Type B pancreatic cell (in vitro differentiated cells): ENCODE measurements at places on chromosomes 16 and 17. TPM values are rescaled to one million over a fixed set of nuclear protein-coding genes. Genes with fewer than 3 reads are reported as not detected.

Gene NHERF2
- total RNA-seq: 23.3 and 23.4 TPM in 2 replicates

Gene GLP2R
- not detected in 2 replicates for total RNA-seq

Gene SOST
- 2.0 TPM in 1 of 2 replicates, not detected in the other for total RNA-seq

DNA sequence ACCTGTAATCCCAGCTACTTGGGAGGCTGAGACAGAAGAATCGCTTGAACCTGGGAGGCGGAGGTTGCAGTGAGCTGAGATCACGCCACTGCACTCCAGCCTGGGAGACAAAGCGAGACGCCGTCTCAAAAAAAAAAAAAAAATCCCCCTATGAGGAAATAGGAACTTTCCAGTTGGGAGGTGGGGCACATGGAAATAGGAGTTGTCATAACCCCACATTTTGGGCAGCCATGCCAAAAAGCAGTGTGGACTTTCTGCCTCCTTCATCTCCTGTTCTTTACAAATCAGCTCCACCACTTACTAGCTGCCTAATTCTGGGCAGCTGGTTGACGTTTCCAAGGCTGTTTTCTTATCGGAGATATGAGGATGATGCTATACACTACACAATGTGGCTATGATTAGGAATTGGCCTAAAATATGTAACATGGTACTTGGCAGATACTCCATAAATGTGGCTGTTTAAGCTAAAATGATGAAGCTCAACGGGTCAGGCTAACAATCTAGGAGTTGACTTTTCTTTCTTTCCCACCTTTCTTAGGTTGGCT lies 21.5 kb upstream of the CCL5 start:
- DNase-seq: no peak

DNA sequence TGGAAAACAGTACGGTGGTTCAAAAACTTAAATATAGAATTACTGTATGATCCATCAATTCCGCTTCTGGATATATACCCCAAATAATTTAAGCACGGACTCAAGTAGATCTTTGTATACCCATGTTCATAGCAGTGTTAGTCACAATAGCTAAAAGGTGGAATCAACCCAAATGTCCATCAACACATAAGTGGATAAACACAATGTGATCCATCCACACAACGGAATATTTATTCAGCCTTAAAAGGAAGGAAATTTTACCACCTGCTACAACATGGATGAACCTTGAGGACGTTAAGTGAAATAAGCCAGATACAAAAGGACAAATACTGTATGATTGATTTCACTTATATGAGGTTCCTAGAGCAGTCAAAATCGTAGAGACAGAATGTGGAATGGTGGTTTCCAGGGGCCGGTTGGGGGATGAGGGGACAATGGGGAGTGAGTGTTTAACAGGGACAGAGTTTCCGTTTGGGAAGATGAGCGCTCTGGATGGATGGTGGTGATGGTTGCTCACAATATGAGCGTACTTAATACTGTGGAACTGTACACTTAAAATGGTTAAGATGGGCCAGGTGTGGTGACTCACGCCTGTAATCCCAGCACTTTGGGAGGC lies 5.4 kb upstream of the RNF222 start:
- DNase-seq: no peak

GRCh38 chr16:67396159-67397035 lies 3.1 kb upstream of the TPPP3 start:
- no peak for DNase-seq

DNA sequence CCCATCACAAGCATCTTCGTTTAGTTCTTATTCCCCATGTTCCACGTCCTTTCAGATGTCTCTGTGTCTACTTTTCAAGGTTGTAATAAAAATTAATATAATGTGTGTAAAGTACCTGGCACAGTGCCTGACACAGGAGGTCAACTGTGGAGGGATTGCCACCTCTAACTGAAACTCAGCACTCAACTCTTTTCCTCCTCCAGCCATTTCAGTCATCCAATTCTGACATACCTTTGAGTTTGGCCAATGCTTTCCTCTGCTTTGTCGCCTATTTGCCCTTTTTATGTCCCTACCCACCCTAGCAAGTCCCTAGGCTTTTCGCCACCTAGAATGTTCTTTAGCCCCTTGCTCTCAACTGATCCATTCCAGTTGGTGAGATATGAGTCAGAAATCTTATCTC lies 1.6 kb downstream of the UBE2Z start:
- no peak for DNase-seq

GRCh38 chr17:44909681-44910144 lies 5.6 kb downstream of the GFAP start:
- no peak for DNase-seq

Gene PPP4C
- total RNA-seq: 128 and 155 TPM in 2 replicates

- DNase-seq: no peak
Observed at GRCh38 chr17:60901242-60901641, 223.6 kb downstream of the BCAS3 start.

DNA sequence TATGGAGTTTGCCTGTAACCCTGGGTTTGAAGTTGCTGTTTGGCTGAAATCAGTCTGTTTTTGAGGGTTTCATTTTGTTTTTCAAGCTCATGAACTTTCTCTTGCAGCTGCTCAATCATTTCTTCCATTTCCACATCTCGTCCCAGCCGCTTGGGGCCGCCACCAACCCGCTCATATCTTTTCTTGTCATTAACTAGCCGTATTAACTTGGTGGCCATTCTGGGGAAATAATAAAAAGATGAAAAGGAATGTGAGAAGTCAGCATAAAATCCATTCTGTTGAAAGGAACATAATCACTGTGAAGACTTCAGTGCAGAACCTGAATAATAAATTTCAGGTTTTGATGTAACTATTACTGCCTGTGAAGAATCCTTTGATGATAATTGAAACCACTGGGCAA lies 11.5 kb downstream of the RPGRIP1L start:
- DNase-seq: no peak

Gene RAD51C
- 32.0 and 36.8 TPM in 2 replicates for total RNA-seq

GRCh38 chr17:72467841-72468653 lies 347.2 kb downstream of the SOX9 start:
- DNase-seq: no peak

Gene YBX2
- 4.5 and 7.0 TPM in 2 replicates for total RNA-seq

DNA sequence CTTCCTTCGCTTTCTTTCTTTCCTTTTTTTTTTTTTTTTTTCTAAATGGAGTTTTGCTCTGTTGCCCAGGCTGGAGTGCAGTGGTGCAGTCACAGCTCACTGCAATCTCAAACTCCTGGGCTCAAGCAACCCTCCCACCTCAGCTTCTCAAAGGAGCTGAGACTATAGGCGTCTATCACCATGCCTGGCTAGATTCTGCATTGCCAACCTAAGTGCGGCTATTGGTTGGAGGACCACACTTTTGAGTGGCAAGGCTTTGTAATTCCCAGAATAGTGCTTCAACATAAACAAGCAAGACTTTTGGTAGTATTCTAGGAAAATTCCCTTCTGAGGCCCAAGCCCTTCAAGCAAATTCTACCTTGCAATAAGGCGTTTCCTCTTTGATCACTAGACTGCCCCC lies 107.8 kb downstream of the YPEL2 start:
- DNase-seq: no peak

DNA sequence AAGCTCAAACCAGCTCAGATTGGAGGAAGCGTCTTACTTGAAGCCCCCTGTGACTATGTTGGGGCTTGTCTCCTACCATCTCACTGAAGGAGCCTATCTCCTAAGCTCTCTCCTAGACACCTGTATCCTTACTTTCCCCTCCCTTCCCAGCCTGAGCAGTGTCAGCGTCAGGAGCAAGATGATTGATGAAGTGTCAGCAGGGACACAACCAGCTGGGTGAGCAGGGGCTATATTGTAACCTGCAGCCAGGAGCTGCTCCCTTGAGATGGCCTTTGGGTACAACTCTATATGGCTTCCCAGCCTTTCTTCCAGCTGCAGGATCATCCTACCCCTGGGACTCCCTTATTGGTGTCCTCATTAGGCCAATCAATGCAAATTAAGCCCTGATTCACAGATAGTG lies 83.2 kb upstream of the HSBP1 start:
- no peak for DNase-seq

- no peak for DNase-seq
Observed at GRCh38 chr17:32869345-32870026, 7.4 kb downstream of the MYO1D start.

GRCh38 chr16:22181843-22182242 lies 19.5 kb downstream of the SDR42E2 start:
- DNase-seq: no peak

Gene PYY
- total RNA-seq: 2.3 and 3.5 TPM in 2 replicates

Gene KRT15
- total RNA-seq: 208 and 840 TPM in 2 replicates

- no peak for DNase-seq
Observed at GRCh38 chr16:194516-194915, 14.3 kb downstream of the HBQ1 start.

GRCh38 chr16:29877266-29877961 lies 14.4 kb upstream of the CDIPT start:
- no peak for DNase-seq

GRCh38 chr17:47286198-47286914 lies 32.7 kb downstream of the ITGB3 start:
- DNase-seq: no peak

DNA sequence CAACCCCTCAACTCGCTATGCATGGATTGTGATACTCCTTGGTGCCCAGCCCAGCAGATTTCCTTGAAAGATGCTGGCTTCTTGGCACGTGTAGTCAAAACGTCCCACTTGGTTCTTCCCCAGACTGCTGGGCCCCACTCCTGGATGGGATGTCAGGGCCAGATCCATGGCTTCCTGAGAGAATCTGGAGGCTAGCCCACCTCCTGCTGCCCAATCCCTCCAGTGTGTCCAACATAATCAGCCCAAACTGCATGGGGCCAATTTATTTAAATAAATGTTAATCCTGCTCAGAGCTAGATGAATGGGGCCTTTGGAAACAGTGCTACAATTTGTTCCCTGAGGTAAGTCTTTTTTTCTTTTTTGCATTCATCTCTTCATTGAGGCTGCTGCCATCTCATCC lies 49.4 kb downstream of the WSB1 start:
- DNase-seq: no peak

DNA sequence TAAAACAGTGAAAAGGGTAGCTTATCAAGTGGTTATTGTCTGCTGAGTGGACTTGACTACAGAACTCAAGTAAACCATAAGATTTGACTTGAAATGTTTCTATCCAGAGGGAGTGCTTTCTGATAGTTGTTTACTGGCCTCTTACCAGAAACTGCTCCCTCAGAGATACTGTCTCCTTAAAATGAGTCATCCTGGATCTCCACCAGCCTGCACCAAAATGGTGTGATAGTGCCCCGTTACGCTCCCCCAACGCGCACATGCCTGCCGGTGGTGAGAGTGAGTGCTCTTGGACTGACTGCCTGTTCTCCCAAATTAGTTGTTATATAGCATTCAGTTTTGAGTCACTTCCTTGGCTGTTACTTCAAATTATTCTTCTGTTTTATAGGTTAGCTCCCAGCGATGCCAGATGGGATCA lies 22.9 kb downstream of the PRCD start:
- no peak for DNase-seq
